ENCODE measurements at places on chromosomes 16 and 17. TPM values are rescaled to one million over a fixed set of nuclear protein-coding genes. Genes with fewer than 3 reads are reported as not detected.

- DNase-seq = no peak
- H3K4me3 ChIP-seq = no peak overlapping the region
- no peaks in the 10 kb centered on the region for H3K36me3 ChIP-seq
- H3K27ac ChIP-seq = peak overlapping the region; percentile 89
Measured at GRCh38 chr17:10604521-10604920, 52.6 kb downstream of the MYH3 start.

GRCh38 chr17:16442594-16443510 lies 27.5 kb downstream of the TRPV2 start:
- H3K27ac ChIP-seq = no peak overlapping the region
- H3K4me3 ChIP-seq = no peak overlapping the region
- DNase-seq = no peak
- no peaks in the 10 kb centered on the region for H3K36me3 ChIP-seq

GRCh38 chr16:22699356-22699755 lies 114.6 kb upstream of the HS3ST2 start:
- no peak overlapping the region for H3K4me3 ChIP-seq
- H3K27ac ChIP-seq = no peak overlapping the region
- no peak for DNase-seq
- H3K4me1 ChIP-seq = peaks cover 5% of the 10 kb centered on the region
- H3K27me3 ChIP-seq = no peaks in the 10 kb centered on the region

DNA sequence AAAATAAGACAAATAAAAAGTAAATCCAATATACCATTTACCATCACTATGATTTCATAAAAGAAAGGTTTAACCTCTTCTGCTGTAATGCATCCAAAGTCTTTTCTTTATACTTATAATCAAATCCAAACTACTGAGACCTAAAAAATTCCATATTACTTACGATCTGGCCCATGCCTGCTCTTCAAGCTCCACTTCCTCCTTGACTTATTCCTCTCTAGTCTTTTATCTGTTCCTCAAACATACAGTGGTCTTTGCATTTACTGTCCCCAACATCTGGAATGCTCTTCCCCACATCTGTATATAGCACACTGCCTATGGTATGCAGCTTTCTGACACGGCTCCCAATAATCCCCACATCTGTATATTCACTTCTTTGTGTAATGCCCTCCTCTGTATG lies 33.8 kb downstream of the PCTP start:
- no peak overlapping the region for H3K4me3 ChIP-seq
- no peak for DNase-seq
- H3K27ac ChIP-seq = peak overlapping the region; percentile 90
- H3K27me3 ChIP-seq = no peaks in the 10 kb centered on the region

GRCh38 chr17:81494626-81495377 lies 17.8 kb downstream of the ACTG1 start:
- H3K4me3 ChIP-seq = no peak overlapping the region
- no peak for DNase-seq
- no peaks in the 10 kb centered on the region for H3K36me3 ChIP-seq
- H3K27me3 ChIP-seq = no peaks in the 10 kb centered on the region

Gene KRTAP4-16
- not detected for total RNA-seq

Gene CCL14
- total RNA-seq = 4.9 TPM

All from gastrocnemius medialis (tissue), 4 donors.